Femur (tissue), 1 donor: ENCODE measurements at places on chromosomes 5 and 9.

GRCh38 chr5:143148771-143149170, 254.7 kb downstream of the NR3C1 start:
- DNase-seq: no peak

DNA sequence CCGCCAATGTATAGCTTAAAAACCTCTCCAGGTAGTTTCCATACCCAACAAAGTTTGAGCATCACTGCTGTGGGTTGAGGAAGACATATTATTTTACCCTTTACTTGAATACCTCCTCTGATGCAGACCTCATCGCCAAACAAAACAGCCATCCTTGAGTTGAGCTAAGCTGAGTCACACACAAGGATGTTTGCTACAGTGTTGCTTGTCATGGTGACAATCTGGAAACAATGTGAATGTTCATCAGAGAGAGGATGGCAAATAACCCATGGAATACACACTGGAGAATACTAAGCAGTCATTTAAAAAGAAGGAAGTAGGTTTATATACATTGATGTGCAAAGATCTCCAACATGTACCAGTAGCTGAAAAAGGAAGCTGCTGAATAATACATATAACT, 41.1 kb upstream of the TCF7 start:
- no peak for DNase-seq

DNA sequence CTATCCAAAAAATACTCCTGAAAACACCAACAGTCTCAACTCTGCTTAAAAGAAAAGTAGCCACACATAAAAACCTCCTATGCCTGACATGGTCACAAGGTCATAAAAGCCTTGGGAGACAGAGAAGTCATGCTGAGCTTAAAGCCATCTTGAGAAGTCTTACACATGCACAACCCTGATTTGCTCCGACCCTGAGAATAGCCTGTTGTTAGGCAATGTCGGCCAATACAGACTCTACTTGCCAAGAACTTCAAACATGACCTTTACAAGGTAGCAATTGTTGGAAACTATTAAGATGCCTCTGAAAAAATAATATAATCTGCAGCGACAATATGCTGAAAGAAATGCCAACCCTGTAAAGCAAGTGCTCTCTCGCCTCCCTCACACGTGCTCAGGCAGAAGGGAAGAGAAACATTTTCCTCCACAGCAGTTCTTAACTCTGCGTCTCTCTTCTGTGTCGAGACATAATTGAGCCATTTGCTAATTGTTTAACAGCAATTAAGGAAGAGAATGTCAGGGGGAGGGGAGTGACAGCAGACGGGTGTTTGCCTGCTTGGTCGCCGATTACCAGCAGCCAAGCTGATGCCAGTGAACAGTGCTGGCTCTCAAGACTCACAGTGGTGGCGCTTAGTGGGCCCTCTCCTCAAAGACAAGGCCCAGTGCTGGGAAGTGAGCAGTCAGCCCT, 393.6 kb downstream of the SPOCK1 start:
- no peak for DNase-seq

DNA sequence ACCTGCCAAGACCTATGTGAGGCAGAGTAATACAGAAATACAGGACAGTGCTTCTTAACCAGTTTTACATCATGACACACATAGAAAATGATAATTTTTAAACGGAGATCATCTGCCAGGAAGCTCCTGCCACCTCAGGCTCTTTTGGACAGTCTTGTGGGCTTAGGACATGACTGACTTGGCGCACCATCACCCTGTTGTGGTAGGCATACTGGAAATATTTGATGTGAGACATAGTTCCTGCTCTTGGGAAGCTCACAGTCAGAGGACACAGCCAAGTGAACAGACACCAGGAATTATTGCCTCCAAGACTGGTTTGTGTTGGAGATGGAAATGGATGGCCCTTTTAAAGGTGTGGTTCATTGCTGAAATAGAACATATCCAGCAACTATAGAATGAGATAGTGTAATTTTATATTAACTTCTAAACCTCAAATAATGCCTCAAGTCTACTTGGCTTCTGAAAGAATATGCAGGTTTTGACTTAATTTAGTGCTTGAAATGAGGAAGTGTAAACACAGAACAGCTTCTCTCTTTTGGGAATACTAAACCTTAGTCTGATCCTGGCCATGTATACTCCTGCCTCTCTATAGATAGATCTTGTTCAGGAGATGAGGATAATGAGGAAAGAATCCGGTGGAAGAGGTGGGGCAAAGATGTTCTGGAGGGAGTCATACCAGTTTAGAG, 19.7 kb downstream of the CPEB4 start:
- no peak for DNase-seq

DNA sequence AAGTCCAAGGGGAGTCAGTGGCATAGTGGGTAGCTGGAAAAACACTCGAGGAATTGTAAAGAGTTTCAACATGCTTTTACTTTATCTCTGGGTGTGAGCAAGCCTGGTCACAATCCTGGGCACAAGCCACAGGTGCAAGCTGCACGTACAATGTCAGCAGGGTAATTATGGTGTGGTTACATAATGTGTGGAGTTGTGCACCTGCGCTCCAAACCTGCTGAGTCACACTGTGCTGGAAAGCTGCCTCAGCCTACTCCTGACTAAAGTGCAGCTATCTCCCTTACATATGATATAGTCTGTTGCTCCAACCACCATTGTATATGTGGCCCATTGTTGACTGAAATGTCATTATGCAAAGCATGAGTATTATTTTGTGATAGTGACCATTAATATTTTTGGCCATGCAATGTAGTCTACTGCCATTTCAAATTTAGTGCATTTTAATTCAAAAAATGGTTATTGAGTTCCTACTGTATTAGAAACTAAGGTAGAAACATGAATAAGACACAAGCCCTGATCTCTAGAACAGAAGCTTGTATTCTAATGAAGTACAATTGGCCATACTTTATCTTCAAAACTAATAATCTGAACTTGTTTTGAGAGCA, 160.9 kb upstream of the SLC30A5 start:
- DNase-seq: no peak

DNA sequence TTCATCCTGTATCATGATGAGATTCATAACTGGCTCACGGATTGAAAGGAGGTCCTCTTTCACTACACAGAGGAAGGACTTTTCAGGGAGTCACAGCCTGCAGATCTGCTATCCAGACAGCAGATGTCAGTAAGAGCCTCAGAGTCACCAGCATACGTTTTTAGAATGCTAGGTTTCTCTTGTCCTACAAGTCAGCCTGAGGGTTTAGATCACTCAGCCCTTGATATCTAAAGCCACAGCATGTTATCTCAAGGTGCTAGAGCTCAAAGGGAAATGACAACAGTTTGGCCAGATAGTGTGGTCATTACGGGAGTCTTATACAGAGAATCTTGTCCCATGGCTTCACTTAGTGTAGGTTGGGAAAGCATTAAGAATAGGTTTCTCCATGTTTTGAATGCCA, 30.9 kb upstream of the SLC46A2 start:
- no peak for DNase-seq

DNA sequence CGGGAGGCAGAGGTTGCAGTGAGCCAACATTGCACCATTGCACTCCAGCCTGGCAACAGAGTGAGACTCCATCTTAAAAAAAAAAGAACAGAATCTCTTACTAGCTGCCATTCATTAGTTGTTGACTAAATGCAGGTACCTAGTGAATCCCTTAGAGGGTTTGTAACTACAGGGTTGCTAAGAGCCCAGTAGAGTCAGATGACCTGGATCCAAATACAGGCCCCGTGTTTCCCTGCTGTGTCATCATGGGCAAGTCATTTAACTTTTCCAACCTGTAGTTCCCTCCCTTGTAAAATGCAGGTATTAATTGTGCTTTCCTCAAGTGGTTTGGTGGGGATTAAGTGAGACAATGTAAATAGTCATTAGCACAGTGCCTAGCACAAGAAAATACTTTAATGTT, 32.8 kb downstream of the PLAC8L1 start:
- DNase-seq: no peak

DNA sequence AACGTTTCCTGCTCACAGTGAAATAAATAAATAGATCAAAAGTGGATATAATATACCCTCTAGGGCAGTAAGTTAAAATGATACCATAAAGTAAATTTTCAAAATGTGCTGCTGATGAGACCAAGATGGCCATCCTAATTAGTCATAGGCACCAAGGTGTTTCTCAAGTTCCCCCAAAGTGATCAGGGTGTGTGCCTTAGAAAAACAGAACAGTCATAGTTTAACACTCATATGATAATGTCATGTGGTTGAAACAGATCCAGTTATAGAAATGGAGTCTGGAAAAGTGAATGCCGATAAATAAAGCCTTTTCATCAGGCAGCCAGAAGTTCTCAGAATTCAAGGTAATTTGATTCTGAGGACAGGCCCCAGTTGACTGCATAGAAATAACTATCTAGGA, 161.5 kb upstream of the CDKN2B start:
- DNase-seq: no peak

GRCh38 chr9:93057703-93058354, 672 bp upstream of the SUSD3 start:
- DNase-seq: no peak

DNA sequence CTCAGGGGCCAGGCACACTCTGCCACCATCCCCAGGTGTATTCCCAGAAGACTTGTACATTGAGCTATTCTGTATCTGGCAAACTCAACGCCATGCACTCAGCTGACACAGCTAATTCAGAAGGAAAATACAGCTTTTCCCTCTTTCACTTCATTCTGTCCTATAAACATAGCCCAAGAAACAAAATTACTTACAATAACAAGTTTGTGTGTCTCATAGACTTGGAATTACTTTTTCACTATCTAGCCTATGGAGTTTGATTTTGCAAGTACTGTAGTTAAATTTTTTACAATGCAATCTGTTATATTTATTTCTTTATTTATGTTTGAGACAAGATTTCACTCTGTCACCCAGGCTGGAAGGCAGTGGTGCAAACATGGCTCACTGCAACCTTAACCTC, 125.1 kb upstream of the KLF9 start:
- no peak for DNase-seq

DNA sequence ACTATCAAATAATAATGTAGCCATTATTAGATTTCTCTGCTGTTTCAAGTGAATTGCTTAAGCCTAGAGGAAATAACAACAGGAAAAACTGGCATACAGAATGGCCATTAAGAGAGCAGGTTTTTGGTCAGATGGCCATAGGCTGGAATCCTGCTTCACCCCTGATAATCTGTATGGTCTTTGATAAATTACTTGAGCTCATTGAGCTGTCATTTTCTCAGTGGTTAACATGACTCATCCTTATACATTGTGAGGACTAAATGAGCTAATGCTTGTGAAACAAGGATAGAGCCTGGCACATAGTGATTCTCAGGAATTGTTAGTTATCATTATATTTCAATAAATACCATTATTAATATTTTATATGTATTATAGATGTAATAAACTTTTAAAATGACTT, 516.5 kb downstream of the KIF4B start:
- DNase-seq: no peak

DNA sequence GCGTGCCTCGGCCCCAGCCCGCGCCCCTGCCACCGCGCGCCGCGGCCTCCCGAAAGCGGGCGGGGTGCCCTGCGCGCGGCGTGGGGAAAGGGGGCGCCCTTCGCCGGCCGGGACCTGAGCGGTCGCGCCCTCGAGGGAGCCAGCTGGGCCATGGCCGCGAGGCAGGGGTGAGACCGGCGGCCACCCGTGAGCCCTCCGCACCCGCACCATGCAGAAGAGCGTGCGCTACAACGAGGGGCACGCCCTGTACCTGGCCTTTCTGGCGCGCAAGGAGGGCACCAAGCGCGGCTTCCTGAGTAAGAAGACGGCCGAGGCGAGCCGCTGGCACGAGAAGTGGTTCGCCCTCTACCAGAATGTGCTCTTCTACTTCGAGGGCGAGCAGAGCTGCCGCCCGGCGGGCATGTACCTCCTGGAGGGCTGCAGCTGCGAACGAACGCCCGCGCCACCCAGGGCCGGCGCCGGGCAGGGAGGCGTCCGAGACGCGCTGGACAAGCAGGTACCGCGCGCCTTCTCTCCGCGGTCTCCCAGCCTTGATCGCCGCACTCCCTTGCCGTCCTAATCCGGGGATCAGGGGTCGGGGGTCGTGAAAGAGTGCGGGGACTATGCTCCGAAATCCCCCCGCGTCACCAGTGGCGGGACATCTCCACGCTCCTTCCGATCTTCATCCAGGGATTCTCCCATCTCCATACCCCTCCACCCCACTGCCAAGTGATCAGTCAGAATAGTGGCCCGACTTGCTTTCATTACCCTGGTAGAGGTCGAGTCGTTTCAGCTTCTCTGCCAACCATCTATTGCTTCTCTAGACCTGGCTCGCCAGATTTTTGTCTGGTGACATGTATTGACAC, 590 bp downstream of the RASGRF2 start:
- no peak for DNase-seq

DNA sequence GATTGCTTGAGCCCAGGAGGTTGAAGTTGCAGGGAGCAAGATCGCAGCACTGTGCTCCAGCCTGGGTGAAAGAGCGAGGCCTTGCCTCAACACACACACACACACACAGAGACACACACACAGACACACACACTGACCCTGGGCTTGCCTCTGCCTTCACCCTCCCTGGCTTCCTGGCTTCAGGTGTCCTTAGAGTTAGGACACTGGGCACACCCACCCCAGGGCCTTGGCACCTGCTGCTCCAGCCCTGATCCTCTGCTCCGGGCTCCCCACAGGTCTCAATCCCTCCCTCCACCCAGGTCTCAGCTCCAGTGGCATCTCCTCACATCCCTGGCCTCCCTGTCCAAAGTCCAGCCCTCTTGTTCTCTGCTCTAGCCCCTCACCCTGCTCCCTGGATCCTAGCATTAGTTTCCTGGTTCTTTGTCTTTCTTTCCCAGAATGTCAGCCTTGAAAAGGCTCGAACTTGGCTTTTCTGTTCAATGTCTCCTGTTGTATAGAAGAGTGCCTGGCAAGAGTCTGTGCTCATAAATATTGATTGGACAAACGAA, 212.9 kb downstream of the C9orf50 start:
- no peak for DNase-seq

DNA sequence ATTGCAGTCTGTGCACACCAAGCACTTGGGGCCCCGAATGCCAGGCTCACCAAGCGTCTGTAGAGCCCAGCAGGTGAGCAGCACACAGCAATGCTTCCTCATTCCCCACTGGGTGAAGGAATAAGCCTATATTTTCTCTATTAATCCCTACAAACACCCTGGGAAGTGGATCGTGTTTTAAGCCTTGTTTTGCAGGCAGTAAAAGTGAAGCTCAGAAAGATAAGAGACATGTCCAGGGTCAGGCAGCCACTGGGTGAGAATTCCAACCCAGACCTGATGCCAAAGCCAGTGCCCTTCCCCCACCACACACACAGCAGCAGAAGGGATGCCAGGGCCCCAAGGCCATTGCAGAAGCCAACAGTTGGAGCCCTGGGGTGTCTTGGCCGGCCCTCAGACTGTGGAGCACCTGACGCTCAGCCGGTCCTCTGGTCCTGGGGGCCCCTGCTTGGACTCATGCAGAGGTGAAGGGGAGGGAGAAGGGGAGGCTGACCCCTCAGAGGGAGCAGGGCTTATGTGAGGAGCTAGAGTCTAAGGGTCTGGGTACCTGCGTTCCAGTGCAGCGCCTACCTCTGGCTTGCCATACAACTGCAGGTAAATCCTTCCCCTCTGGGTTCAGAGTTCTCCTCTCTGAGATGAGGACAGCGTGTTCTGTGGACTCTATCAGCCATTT, 26.3 kb upstream of the SYNPO start:
- DNase-seq: no peak
